ENCODE measurements at places on chromosomes 2 and 18.

DNA sequence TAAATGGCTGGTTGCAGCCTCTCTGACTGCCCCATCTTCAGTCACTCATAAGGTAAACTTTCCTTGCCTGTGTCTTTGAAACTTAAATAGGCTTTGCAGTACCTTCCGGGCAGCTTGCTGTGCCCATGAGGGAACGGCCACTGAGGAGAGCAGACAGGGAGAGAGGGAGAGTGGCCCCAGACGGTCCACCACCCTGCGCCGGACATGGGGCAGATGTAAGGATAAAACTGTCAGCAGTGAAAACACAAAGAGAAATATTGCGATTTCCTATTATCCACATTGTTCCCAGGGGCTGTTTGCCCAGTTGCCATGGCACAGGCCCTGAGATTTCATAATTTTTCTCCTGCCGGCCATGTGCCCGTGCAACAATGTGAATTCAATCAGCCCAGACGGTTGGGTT lies 265.9 kb upstream of the SALL3 start:
- DNase-seq: no peak

- no peak for DNase-seq
Measured at GRCh38 chr2:234333168-234334130, 163.4 kb downstream of the ARL4C start.

GRCh38 chr2:32095671-32096070 lies 32.3 kb downstream of the SPAST start:
- DNase-seq: no peak

DNA sequence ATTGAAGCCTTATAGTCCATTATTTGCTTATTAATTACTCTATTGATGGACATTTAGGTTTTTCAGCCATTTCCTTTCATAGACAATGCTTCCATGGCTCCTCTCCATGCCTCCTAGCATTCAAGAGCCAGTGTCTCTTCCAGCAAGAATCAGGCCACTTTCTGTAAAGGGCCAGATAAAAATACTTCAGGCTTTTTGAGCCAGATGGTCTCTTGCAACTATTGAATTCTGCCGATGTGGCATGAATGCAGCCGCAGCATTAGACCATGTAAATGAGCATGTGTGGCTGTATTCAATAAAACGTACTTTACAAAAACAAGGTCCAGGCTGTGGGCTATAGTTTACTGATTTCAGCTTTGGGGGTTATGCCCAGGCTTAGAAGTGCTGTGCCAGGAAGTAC lies 38.5 kb downstream of the TRAF3IP1 start:
- no peak for DNase-seq

GRCh38 chr2:100189387-100189786 lies 47.0 kb upstream of the AFF3 start:
- DNase-seq: no peak

GRCh38 chr2:149651229-149651628 lies 63.7 kb upstream of the MMADHC start:
- DNase-seq: no peak

GRCh38 chr2:124353656-124354055 lies 328.6 kb downstream of the CNTNAP5 start:
- DNase-seq: peak; percentile 2

DNA sequence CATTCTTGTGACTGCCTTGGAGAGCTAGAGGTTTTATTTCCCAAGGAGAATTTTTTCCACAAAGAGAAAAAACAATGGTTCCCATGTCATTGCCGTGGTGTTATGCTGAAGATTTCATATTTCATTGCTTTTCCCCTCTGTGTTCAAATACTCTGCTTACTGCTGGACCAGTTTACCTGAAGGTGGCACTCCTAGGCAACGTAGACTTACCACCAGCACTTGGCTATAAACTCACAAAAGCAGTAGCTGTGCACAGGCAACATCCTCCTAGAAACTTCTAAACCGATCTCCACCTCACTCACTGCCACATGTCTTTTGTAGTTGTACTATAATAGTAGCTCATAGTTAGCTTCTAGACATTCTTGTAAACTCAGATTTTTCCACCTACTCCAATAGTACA lies 1319.7 kb upstream of the CRIM1 start:
- no peak for DNase-seq
